BE2C (cell line): ENCODE measurements at places on chromosomes 16 and 17.

DNA sequence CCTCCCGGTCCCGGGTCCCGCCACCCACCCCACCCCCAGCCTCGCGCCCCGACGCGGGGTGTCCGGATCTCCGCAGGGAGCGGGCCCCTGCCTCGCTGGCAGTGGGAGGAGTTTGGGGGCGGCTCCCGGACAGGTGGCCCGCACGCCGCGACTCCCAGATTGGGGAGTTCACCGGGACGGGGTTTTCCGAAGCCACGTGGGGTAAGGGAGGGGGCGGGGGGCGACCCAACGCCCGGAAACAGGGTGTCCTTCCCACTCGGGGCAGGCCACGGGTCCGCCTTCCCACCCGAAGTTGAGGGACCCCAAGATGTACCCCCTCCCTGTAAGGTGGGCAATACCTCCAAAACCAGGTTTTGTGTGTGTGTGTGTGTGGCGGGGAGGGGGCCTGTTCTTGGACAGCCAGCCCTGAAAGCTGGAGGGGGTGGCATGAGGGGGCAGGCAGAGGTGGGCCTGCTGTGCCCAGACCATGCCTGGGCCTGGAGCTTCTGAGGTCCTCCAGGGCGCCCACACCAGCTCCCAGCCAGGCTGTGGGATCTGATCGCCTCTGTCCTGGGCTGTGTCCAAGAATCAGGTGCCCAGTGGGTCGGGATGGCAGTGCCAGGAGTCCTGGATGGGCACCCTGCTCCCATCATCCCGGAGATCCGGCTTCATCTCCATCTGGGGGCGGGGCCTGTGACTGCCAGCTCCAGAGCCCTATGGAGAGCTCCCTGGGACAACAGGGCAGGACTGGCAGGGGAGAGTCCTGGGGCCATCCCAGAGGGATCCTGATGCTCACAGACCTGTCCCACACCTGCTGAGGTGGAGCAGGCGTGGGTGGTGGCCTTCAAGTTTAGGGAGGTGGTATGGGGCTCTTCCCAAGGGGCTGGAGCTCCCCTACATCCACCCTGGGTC lies 767 bp downstream of the SYNGR2 start:
- DNase-seq: peak; percentile 56

- DNase-seq: no peak
Observed at GRCh38 chr17:15392326-15392741, 50.9 kb upstream of the TEKT3 start.

GRCh38 chr16:66315210-66315825 lies 51.2 kb upstream of the CDH5 start:
- peak; percentile 72 for DNase-seq

DNA sequence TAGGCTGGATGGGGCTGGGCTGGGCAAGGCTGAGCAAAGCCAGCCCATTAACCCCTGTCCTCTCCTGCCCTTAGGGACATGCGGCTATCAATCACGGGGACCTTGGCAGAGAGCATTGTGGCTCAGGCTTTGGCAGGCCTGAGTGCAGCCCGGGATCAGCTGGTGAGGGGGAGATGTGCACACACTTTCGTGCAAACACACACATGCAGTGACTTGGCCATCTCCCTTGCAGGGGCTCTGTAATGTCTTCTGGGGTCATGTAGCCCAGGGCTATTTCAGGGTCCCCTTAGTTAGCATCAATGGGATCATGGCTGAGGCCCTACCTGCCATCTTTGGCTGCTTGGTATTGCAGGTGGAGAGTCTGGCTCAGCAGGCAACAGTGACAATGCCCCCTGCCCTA lies 6.9 kb downstream of the CARMIL2 start:
- DNase-seq: no peak

DNA sequence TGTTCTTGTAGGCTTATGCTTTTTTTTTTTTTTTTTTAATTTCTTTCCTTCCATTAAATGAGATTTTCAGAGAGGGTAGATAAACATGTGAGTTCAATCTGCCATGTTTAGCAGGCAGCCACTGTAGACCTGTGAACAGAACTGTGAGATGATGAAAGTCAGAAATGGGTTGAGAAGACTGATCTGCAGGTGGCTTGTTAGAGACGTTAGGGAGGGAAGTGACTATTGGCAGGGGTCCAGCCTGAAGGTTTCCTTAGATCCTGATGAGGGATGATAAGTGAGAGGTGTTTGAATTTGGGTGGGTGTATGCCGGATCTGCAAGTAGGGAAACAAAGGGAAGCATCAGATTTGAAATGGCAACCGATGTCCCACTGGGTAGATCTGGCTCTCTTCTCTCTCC lies 157.8 kb downstream of the HS3ST3B1 start:
- DNase-seq: no peak

- DNase-seq: no peak
Observed at GRCh38 chr17:28712032-28712704, 480 bp upstream of the PROCA1 start.

DNA sequence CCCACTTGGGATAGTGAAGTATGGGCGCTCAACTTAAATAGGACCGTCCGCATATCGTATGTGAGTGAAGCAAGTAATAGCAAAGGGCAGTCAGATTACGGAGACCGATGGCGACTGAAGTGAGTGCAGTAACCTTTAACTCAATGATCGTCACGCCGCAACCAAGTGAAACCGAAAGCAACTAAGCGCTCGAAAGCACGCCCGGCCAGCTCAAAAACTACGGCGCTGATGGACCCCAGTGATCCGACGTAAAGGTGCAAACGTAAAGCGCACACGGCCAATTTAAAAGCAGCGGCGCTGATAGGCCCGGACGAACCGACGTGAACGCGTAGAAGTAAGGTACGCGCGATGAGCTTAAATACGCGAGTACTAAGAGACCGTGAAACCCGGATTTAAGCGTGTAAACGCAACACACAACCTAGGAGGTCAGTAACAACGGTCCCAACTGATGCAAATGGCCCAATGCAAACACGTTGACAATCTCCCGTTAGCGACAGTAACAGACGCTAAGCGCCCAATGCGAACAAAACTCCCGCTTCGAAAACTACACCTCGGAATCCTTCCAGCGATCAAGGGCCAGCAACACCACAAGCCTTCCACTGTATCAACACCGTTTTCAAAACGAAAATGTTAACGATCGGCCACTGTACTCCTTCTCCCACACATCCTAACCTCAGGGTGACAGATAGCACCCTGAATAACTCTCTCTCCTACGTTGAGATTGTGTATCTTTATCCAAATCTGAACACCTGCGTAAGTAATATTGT lies 37.9 kb upstream of the ARL4D start:
- peak; percentile 94 for DNase-seq

- no peak for DNase-seq
Observed at GRCh38 chr17:38559880-38560230, 45.9 kb downstream of the SRCIN1 start.

GRCh38 chr17:29007860-29008455 lies 2.1 kb upstream of the SEZ6 start:
- no peak for DNase-seq

DNA sequence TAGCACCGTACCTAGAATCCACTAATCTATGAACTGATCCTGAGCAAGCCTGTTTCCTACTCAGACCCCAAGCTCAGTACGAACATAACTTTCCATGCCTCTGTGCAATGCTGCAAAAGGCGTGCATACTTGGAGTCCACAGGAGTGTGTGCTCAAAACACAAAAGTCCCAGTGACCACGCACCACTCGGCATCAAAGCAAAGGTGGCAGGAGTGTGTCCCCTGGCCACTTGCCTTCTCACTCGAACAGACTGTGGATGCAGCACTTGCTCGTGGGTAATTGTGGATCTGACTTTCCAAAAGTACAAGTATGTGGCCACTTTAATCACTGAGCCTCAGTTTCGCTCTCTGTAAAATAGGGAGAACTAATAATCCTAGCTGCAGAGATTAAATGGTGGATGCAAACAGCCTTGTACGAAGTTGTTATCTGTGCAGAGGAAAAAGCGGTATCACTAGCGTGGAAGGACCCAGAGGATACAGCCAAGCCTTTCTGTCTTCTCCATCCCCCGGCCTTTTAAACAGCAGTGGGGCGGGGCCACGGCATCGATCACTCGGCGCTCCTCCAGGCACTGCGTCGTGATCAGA lies 311 bp upstream of the KDM8 start:
- DNase-seq: peak; percentile 90

GRCh38 chr17:75738218-75738802 lies 17.1 kb downstream of the ITGB4 start:
- no peak for DNase-seq

DNA sequence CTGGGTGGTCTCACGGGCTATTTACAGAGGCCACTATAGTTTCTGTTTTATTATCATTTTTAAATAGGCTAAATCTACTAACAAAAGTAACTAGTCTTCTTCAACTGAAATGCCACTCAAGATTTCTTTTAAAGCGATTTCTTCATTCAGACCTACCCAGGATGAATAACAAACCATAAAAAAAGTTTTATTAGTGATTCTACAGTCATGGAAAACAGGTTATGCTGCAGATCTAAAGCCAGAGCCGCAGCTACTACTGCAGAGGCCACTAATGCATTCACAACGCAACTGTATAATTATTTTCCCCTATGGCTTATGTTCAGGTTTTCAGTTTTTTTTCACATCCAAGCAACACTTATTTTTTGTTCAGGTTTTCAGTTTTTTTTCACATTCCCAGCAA lies 136.2 kb upstream of the AXIN2 start:
- DNase-seq: no peak

DNA sequence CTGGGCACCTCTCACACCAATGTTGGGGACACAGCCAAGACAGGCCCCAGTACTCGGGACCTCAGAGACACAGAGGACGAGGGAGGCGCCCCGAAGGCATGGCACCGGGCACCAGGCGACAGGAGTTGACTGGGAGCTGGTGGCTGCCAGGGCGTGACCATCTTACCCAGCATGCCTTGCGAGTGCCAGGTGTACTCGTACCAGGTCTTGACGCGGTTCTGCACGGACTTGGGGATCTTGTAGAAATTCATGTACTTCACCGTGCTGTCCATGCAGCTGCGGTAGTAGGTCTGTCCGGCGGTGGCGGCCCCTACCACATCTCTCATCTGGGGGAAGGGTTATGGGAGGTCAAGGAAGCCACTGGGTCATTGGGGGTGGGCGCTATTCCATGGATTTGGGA lies 67.3 kb downstream of the CNGB1 start:
- no peak for DNase-seq

GRCh38 chr17:64786337-64786736 lies 124.2 kb upstream of the SMURF2 start:
- no peak for DNase-seq

GRCh38 chr16:82033006-82033405 lies 2.0 kb upstream of the HSD17B2 start:
- DNase-seq: no peak

GRCh38 chr16:14576532-14576931 lies 53.5 kb downstream of the PARN start:
- DNase-seq: no peak

DNA sequence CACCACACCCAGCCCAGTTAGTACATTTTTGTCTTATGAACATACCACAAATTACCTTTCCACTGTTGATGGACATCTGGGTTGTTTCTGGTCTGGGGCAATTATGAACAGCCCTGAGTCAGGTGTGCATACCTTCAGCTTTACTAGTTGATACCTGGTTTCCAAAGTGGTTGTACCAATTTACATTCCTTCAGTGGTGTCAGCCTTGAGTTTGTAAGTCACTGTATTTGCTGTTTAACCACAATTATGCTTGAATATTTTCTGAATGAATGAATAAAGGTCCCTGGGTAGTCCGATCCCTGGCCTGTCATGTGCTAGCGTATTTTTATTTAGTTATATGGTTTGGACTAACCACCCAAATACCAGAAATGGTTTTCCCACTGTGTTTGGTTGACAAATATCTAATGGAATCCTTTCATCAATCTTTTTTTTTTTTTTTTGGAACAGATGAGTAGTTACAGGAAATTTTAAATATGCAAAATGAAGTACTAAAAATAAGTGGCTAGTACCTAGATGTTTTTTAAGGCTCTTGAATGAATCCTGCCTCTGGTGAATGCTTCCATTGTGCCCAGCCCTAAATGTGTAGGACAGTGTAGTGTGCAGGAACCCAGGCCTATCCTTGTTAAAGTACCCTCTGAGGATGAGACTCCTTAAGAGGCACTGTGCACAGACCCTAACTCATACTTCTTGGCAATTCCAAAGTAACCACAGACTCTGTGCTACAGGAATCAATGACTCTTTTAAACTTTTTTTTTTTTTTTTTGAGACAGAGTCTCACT lies 3.7 kb downstream of the DUSP14 start:
- no peak for DNase-seq

DNA sequence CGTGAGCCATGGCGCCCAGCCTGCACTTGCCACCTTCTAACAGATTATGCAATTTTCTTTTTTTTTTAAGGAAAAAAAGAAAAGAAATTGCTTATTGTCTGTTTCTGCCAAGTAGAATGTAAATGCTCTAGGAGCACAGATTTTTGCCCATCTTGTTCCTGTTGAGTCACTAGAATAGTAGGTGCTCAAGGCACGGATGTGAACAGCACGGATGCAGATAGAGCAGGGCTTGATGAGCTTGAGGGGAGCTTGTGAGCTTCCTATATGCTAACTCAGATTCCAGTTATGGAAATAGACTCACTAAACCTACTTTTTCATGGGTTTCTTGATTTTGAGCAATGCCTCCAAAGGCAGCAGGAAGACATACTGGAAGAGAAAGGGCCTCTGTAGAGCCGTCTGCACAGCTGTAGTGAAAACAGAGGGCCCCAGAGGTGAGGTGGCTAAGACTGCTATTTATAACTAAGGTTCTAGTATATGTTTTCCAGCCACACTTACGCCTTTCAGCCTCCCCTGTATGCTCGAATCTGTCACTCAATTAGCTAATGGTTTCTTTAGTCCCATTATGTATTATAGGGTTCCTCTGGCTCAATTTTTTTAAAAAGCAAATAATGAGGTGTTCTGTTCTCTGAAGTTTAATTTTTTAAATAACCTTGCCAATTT lies 72.8 kb downstream of the WWP2 start:
- no peak for DNase-seq

GRCh38 chr17:74502861-74503260 lies 28.4 kb downstream of the CD300LB start:
- DNase-seq: no peak

- peak; percentile 90 for DNase-seq
Observed at GRCh38 chr17:34961093-34961911, at the start of the genes CCT6B and ZNF830. CCT6B (minus strand) TSS chr17:34961460; CDS start chr17:34961393, 67 bp downstream. ZNF830 (plus strand) TSS chr17:34961540; CDS start chr17:34961567, 27 bp downstream.

DNA sequence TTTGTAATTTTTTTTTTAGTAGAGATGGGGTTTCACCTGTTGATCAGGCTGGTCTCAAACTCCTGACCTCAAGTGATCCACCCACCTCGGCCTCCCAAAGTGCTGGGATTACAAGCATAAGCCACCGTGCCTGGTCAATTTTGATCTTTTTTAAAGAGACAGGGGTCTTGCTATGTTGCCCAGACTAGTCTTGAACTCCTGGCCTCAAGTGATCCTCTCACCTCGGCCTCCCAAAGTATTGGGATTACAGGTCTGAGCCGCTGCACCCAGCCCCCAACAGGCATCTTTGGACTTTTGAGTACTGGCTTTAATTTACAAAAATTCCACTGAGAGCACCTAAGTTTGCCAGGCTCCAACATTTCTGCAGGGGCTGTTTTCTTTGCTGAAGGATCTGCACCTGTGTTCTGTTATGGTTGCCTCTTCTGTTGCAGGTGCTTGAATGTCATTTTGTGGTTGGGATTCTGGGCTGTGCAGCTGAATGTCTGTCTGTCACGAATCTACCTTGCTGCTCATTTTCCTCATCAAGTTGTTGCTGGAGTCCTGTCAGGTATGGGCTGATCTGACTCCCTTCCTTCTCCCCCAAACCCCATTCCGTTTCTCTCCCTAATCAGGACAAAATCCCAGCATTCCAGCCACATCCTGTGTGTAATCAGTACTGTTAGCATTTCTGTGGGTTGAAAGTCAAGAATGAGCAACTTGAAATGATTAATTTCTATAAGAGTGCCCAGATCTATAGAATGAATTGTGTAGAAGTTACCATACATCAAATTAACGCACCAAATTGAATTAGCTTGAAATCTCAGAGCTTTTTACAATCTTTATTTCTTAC lies 8.5 kb downstream of the G6PC1 start:
- no peak for DNase-seq

GRCh38 chr16:57950382-57950781 lies 20.5 kb downstream of the CNGB1 start:
- no peak for DNase-seq
